T1000 (cell line): ENCODE measurements at places on chromosomes 3 and 15.

GRCh38 chr15:100897221-100898151 lies 17.9 kb downstream of the ALDH1A3 start:
- DNase-seq: no peak

GRCh38 chr3:22016197-22016596 lies 265.2 kb upstream of the ZNF385D start:
- no peak for DNase-seq

DNA sequence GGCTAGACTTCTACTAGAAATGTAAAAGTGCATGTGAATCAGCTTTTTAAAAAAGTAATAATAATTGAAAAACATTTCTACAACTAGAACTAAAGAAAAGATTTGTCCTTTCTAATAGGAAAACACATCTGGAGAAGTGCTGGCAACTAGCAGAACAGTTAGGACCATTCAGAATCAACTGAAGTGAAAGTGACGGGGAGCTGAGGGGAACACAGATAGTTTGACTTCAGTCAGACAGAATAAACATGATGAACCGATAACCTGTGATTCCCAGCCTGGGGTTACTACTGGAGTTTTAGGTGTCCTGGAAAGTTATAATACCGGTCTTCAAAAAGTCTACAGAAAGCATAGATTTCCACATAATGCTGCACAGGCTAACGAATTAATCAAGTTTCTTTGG lies 28.1 kb downstream of the OPA1 start:
- DNase-seq: no peak

DNA sequence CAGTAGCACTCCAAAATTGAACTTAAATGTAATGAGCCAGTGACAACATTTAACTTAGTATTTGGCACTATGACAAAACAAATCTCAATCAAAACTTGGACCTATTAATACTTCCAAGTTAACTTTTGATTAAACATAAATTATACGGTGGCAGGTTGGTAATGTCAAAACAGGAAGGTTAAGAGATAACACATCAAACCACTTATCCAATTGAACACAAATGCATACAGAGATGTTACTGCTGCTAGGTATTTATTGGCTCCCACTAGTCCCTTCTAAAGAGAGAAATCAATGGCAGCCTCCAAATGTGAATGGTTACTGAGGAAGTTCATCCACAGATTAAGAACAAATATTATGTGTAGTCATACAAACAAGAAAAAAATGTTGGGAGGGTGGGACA lies 1.8 kb downstream of the GSK3B start:
- no peak for DNase-seq

DNA sequence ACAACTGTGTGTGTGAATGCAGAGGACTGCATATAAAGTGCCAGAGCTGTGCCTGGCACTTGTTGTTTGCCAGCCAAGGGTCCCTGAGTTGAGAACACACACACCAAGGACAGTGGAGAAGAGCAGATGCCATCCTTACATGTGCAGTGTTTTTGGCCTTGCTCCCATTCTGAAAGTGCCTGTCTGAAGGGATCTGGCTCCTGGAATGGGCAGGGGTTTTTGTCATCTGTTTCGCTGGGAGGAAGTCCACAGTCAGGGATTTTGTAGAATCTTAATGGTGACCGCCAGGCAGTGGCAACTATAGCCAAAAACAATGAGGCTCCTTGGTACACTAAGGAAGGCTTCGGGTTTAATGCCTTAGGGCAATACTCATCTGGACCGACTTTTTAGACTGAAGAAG lies 63.7 kb downstream of the DUT start:
- no peak for DNase-seq

GRCh38 chr3:14150491-14151230 lies 25.8 kb downstream of the TMEM43 start:
- no peak for DNase-seq

- no peak for DNase-seq
These were observed 66.8 kb downstream of the GALK2 start for GRCh38 chr15:49236869-49237268.

DNA sequence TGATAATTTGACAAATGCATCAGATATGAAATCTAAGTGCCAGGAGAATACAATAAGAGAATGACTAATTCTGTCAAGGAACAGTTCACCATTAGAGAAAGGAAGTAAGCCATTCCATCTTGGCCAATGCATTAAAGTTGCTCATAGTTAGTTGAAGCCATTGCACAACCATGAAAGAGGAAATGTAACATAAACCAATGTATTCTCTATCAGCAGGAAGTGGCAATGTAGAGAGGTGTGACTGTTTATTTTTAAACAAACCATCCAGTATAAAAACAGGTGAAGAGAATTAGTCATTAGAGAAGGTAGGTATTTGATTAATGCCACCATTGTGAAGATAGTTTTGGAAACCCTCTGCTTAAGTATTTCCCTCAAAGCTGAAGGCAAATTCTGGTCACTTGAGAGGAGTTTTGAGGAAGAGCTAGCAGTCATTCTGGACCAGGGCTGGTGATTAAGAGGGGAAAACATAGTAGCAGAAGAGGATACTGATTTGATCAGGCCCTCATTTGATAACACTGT lies 10.7 kb upstream of the ANXA2 start:
- DNase-seq: no peak

- DNase-seq: no peak
These were observed 16.1 kb upstream of the ZNF80 start for GRCh38 chr3:114253505-114253904.

DNA sequence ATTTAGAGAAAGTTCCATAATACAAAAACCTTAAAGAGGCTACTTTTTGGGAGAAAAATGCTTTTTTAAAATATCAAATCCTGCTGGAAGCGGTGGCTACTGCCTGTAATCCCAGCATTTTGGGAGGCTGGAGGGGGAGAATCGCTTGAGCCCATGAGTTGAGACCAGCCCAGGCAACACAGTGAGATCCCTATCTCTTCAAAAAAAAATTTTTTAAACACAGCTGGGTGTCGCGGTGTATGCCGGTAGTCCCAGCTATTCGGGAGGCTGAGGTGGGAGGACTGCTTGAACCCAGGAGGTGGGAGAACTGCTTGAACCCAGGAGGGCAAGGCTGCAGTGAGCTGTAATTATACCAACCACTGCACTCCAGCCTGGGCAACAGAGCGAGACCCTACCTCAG lies 14.2 kb downstream of the SLTM start:
- no peak for DNase-seq

DNA sequence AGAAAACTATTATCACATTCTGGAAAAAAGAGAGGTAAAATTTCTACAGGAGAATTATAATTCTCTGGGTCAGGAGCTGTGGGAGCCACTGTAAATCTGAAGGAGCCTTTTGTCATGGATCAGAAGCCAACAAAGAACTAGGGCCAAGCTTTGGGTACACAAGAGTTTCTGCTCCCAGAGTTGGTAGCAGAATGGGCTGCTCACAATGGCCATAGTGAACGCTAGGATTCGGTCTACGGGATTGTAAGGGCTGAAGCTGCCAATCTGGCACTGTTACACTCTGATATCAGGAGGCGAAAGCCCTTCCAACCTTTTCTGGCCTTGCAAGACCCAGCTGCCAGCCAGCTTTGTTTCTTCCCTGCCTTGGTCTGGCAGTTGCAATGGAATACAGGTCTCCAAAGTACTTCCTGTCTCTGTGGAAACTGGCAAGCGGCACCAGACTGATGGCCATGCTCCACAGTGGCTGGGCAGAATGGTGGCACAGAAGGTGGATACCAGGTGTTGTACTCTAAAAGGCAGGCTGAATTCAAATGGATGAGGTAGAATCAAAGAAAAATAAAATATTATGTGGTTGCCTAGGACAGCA lies 831.7 kb downstream of the CADM2 start:
- DNase-seq: no peak

DNA sequence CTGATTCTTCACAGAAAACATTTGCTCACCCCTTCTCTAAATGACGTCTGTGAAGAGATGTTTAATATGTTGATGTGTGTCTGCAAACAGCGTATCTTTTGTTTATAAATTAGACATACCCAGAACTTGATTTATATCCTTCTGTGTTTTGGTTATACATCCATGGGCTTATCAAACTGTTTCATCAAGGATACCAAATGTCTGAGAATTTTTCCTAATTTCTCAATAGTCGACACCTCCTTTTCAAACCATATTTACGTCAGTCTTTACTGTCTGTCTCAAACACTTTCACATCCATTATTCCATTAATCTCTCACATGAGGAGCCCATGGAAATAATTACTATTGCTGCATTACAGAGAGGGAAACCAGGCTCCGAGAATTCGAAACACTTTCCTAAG lies 85.4 kb downstream of the FGF12 start:
- no peak for DNase-seq

DNA sequence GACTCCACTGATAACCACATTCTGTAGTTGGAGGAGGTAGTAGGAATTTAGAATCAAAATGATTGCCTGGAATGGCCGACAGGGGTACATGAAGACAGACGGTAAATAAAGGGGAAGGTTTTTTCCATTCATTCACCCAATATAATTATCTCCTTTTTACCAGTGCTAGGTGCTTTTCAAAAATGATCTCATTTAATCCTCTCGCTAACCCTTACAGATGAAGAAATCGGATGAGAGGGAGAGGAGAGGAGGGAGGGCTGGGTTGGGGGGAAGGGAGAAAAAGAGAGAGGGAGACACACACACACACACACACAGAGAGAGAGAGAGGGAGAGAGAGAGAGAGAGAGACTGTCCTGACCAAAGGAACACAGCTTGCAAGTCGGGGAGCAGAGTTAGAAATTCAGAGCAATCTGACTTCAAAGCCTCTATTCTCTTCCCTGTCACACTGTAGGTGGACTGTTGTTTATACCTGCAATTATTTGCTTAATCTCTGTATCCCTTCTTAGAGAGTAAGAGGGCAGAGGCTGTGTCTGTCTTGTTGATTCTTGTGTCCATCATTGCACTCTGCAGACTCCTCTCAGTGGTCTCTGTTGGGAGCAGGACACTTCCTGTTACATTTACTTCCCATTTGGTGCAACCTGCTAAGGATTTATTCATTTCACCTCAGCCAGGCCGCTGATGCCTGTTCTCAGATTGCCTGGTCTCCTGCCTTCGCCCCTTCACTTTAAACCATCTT lies 18.7 kb upstream of the PAQR9 start:
- no peak for DNase-seq

- DNase-seq: no peak
These were observed 213.8 kb downstream of the THSD4 start for GRCh38 chr15:71329041-71329440.

- no peak for DNase-seq
These were observed 31.9 kb downstream of the PDIA5 start for GRCh38 chr3:123098426-123099330.

DNA sequence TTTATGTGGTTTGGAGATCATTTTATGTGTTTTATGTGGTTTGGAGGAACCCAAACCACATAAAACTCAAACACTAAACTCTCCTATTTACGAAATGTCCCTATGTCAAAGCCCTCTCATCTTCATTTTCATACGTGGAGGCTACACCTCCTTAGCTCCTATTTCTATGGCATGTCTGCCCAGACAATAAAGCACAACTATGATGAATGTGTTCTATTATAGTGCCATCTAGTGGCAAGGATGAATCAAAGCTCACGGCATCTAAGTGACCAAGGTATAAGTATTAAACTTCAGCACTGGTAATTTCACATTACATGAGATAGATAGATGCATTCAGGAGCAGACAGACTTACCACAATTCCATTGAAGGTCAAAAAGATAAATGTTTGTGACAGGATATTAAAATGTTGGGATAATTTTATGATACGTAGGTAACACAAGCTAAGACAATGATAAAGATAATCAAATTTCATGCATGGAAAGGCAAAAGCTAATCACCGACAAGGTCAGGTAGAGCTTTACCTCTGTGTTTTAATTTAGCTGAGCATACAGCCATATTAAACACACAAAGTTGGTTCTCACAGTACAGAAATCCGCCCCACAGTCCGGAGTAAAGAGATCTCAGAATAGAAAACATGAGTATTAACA lies 130.6 kb upstream of the FHIT start:
- DNase-seq: no peak

GRCh38 chr15:69610858-69611257 lies 158.2 kb downstream of the RPLP1 start:
- DNase-seq: no peak

DNA sequence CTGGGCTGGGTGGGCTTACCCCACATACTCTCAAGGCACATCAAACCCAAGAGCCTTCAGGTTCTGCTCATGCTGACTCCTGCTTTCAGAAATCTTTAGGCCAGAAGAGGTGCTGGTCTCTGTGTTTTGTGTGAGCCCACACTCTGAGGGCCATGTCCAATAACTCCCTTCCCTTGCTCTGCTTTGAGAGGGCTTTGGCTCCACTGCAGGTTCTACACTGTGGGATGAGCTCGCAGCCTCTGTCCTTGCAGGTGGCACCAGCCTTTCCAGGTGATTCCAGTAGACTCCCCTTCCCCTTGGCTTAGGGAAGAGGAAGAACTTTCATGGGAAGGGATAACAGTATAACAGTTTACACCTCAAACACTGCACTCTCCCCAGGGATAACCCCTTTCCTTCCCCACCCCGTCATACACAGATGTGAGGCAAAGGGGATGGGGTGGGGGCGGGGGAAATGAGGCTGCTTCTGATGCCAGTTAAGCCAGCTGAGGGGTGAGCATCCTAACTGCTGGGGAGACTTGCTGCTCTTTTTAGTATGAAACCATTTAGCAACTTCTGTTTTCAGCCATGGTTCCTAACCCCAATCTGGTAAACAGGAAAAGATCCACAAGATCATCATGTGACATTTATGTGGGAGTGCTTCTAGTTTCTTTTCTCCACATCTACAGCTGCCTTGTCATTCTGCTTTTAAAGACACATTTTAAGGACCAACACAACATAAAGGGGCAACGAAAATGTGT lies 262.4 kb downstream of the SLC9A9 start:
- no peak for DNase-seq

GRCh38 chr3:33942483-33943150 lies 144.2 kb downstream of the PDCD6IP start:
- DNase-seq: no peak

GRCh38 chr3:20405744-20406143 lies 219.7 kb upstream of the SGO1 start:
- peak; percentile 16 for DNase-seq

DNA sequence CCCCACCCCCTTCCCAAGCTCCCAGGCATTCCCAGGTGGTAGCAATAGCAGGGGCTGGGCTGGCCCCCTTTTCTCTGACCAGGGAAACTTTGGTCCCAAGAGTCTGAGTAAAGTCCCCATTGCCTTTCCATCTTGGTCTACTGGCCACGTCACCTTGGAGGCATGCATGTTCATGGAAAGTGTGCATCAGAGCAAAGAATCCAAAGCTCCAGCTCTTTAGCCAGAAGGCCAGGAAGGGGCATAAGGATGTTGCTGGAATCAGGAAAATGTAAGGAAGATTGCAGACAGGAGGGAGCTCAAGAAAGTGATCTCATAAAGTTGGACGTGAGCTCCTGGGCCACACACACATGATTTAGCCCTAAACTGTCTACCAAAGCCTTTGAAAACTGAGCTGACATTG lies 63.6 kb downstream of the KBTBD12 start:
- no peak for DNase-seq

GRCh38 chr15:38635170-38635569 lies 70.6 kb upstream of the RASGRP1 start:
- no peak for DNase-seq

DNA sequence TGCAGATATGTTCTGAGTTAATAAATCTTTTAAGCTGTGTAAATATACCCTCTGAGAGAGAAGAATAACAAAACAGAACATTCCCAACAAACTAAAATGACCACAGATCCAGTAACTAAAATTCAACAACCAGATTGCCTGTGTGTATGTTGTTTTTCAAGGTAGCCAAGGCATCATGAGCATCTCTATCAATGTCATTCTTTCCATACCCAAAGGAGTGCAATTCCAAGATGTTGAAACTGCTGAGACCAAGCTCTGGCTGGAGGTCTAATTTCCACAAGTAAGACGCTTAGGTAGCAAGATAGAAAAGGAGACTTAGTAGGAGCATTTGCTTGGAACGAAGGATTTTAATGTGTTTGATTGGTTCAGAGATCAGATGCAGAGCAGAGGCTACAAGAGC lies 276.3 kb downstream of the RBMS3 start:
- no peak for DNase-seq
